ENCODE measurements at places on chromosomes 1 and 21.

GRCh38 chr1:66384258-66384921, 149.6 kb upstream of the SGIP1 start:
- DNase-seq = no peak

DNA sequence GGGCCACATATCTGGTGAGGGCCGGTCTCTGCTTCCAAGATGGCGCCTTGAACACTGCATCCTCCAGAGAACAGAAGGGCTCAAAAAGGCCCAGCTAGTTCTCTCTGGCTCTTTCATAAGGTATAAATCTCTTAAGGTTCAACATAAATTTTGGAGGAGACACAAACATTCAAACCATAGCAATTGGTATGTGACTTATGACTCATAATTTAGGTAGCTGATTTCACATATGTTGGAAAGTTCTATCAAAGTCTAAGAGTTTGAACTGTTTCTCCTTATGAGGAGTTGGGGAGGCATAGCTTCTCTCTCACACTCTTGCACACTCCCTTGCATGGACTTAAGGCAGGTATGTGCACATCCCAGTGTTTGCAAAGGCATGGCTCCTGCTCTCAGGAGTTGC, 5.1 kb upstream of the FYB2 start:
- no peak for DNase-seq

- DNase-seq = no peak
Observed at GRCh38 chr1:151026460-151026859, 9.9 kb upstream of the BNIPL start.

GRCh38 chr1:242522304-242522945, 2.1 kb downstream of the PLD5 start:
- no peak for DNase-seq

GRCh38 chr1:167714098-167714438, 7.7 kb upstream of the MPZL1 start:
- no peak for DNase-seq

DNA sequence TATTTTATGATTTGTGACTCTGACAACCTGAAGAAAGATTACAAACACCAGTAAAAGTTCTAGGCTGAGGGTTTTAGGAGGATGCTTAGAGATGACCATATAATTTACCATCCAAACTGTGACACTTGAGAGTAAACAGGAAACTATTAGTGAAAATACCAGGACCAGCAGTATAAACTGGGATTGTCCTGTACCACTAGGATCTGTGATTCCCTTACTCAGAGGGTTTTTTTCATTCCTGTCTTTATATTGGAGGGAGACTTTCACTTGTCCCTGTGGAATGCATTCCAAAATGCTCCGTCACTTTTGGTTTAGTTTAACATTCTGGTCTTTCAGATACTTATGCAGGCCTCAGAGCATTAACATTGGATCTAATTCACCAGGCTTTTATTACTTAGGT, 482.9 kb downstream of the PTBP2 start:
- no peak for DNase-seq

- no peak for DNase-seq
Observed at GRCh38 chr1:109272831-109273547, 10.0 kb downstream of the PSRC1 start.

- no peak for DNase-seq
Observed at GRCh38 chr1:166133857-166134256, 32.9 kb downstream of the FAM78B start.

- DNase-seq = peak; percentile 92
Observed at GRCh38 chr1:44819608-44820327, 11.4 kb downstream of the BTBD19 start.

DNA sequence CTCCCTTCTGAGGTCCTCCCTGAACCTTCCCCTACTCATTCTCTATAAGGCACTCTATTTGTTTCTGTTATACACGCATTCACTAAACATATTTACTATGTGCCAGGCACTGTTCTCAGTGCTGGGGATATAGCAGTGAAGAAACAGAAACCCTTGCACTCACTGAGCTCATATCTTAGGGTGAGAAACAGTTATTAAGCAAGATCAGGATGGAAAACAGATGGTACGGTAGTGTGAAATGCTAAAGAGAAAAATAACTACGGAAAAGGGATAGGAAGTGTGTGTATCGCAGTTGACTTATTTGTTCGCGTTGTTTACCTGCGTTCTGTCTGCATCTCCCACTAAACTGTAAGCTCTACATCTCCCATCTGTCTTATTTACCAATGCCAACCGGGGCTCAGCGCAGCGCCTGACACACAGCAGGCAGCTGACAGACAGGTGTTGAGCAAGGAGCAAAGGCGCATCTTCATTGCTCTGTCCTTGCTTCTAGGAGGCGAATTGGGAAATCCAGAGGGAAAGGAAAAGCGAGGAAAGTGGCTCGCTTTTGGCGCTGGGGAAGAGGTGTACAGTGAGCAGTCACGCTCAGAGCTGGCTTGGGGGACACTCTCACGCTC, 572 bp downstream of the CYB5RL start:
- DNase-seq = no peak

DNA sequence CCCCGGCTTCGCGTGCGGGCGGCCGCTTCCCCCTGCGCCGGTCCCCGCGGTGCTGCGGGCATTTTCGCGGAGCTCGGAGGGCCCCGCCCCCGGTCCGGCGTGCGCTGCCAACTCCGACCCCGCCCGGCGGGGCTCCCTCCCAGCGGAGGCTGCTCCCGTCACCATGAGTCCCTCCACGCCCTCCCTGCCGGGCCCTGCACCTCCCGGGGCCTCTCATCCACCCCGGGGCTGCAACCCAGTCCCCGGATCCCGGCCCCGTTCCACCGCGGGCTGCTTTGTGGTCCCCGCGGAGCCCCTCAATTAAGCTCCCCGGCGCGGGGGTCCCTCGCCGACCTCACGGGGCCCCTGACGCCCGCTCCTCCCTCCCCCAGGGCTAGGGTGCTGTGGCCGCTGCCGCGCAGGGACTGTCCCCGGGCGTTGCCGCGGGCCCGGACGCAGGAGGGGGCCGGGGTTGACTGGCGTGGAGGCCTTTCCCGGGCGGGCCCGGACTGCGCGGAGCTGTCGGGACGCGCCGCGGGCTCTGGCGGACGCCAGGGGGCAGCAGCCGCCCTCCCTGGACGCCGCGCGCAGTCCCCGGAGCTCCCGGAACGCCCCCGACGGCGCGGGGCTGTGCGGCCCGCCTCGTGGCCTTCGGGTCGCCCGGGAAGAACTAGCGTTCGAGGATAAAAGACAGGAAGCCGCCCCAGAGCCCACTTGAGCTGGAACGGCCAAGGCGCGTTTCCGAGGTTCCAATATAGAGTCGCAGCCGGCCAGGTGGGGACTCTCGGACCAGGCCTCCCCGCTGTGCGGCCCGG, 159.2 kb downstream of the RUNX1 start:
- no peak for DNase-seq

- no peak for DNase-seq
Observed at GRCh38 chr1:168245042-168245441, 19.2 kb downstream of the SFT2D2 start.

DNA sequence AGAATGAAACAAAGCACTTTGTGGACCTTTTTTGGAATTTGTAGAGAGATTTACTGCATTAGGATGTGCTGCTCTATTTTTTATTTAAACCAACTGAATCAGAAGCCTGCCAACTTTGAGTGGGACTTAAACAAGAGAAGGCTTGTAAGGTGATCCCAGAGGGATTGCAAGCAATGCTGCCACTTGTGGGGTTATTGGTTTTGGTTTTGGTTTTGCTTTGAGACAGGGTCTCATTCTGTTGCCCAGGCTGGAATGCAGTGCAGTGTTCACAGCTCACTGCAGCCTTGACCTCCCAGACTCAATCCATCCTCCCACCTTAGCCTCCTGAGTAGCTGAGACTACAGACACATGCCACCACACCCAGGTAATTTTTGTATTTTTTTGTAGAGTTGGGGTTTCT, 32.2 kb upstream of the GNG5 start:
- no peak for DNase-seq

DNA sequence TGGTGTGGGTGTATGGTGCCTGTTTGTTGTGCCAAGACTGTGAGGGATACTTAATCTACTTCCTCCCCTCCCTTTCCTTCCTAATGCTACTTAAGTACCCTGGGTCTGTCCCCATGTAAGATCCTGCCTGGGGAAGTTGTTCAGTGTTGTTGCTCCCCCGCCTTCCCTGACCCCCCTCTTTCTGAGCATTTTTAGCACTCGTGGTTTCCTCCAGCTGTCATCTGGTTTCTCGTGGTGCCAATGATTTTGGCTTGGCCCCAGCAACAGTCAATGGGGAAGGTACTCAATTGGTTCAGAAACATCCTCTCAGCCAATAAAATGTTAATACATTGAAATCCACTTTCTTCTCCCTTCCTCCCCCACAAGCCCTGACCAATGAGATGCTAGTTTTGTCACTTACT, 8.0 kb upstream of the B4GALT3 start:
- DNase-seq = peak; percentile 67

- no peak for DNase-seq
Observed at GRCh38 chr1:16176653-16177052, 20.8 kb upstream of the EPHA2 start.

GRCh38 chr1:3886106-3886670, 13.9 kb downstream of the C1orf174 start:
- DNase-seq = no peak

GRCh38 chr1:160427625-160428024, 27.3 kb downstream of the VANGL2 start:
- DNase-seq = no peak

GRCh38 chr1:111802110-111802509, 46.4 kb downstream of the DDX20 start:
- DNase-seq = no peak

GRCh38 chr1:94592571-94592920, 51.0 kb upstream of the F3 start:
- DNase-seq = no peak

GRCh38 chr1:29284286-29284960, 48.1 kb downstream of the PTPRU start:
- DNase-seq = no peak

GRCh38 chr1:95169548-95169947, 52.4 kb downstream of the TLCD4 start:
- no peak for DNase-seq

- DNase-seq = no peak
Observed at GRCh38 chr1:15386164-15386749, 23.4 kb upstream of the EFHD2 start.

- DNase-seq = peak; percentile 46
Observed at GRCh38 chr1:85502625-85503083, 37.7 kb upstream of the DDAH1 start.

DNA sequence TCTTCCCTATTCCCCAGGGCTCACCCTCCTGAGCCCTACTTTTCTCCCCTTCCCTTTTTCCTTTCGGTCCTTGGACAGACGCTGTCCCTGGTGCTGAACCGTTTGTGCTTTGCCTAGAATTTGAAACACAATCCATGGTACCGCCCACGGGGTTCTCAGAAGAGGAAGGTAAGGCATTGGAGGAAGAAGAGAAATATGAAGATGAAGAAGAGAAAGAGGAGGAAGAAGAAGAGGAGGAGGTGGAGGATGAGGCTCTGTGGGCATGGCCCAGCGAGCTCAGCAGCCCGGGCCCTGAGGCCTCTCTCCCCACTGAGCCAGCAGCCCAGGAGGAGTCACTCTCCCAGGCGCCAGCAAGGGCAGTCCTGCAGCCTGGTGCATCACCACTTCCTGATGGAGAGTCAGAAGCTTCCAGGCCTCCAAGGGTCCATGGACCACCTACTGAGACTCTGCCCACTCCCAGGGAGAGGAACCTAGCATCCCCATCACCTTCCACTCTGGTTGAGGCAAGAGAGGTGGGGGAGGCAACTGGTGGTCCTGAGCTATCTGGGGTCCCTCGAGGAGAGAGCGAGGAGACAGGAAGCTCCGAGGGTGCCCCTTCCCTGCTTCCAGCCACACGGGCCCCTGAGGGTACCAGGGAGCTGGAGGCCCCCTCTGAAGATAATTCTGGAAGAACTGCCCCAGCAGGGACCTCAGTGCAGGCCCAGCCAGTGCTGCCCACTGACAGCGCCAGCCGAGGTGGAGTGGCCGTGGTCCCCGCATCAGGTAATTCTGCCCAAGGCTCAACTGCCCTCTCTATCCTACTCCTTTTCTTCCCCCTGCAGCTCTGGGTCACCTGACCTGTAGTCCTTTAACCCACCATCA, 10.4 kb downstream of the BCAN start:
- DNase-seq = no peak

GRCh38 chr21:44706706-44707581, 4.4 kb downstream of the TSPEAR start:
- no peak for DNase-seq

- DNase-seq = no peak
Observed at GRCh38 chr1:165927169-165927568, 99.8 kb downstream of the UCK2 start.

GRCh38 chr1:211648980-211649934, 26.2 kb downstream of the NEK2 start:
- no peak for DNase-seq

All from HFF-Myc (cell line).